HCT116 (cell line): ENCODE measurements at places on chromosomes 12 and 14.

DNA sequence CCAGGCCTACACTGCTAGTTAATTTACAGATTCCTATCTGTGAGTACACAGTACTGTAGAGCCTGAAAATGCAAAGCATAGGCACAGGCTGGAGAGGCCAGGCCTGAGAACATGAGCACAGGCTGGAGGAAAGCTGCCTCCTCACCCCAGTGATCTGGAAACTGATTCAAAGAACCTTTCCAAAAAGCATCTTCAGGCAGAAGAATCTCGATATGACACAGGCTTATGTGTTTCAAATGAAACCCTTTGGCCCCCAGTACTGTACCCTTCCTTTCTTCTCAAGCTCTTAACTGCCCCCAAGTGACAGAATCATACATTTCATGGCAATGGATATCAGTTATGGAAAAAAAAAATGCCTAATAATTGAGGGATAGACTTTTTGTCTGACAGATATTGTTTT is 122.0 kb downstream of the KCNC2 start:
- DNase-seq, result peak; percentile 13

- DNase-seq, result no peak
These were observed 18.6 kb upstream of the RIN3 start for GRCh38 chr14:92495027-92495426.

DNA sequence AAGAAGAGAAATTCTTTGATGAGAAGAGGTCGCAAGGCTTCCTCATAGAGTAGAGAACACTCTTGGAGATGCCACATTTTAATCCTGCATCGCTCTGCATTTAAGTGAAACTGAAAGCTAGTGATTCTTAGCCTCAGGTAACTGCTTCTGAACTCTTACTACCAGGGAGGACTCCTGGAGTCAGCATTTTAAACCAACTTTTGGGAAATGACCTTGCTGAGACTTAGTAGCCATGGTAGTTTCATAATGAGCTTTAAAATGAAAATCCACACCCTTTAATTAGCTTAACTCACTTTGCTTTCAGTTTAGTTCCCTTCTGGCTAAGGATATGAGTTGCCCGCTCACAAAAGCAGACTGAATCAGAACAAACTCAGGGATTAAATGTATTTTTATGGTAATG is 80.3 kb downstream of the SYNE2 start:
- DNase-seq, result no peak

- no peak for DNase-seq
These were observed 5.5 kb upstream of the VASH1 start for GRCh38 chr14:76755610-76756370.

- DNase-seq, result no peak
These were observed 76.4 kb upstream of the RMST start for GRCh38 chr12:97386133-97386581.
